Fibroblast of skin of abdomen (primary cell): ENCODE measurements at places on chromosomes 5 and 9.
A peak's percentile ranks its signal among the peaks of the same experiment; 100 is the strongest.

GRCh38 chr5:179820127-179820482 is 600 bp upstream of the SQSTM1 start:
- no peak for DNase-seq

DNA sequence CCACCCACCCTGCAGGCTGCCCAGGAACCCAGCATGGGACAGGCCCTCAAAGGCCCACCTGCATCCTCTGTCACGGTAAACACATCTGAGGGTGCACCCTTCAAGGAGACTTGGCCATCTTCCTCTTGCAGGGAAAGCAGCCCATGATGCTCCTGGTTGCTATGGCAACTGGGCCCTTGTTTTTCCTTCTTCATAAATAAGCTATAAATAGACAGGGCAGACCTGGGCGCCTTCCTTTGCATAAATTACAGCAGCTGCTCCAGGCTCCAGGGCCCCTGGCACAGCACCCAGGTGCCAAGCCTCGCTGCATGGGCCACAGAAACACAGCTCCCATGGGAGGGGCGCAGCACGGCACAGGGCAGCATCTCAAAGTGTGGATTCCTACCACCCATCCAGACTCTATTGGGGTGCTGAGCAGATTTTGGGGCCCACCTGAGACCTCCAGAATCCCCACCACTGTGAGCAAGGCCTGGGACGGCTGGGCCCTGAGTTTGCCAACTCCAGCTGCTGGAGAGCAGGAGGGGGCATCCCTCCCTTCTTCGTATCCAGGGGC is 5.8 kb upstream of the PSMB7 start:
- no peak for DNase-seq

DNA sequence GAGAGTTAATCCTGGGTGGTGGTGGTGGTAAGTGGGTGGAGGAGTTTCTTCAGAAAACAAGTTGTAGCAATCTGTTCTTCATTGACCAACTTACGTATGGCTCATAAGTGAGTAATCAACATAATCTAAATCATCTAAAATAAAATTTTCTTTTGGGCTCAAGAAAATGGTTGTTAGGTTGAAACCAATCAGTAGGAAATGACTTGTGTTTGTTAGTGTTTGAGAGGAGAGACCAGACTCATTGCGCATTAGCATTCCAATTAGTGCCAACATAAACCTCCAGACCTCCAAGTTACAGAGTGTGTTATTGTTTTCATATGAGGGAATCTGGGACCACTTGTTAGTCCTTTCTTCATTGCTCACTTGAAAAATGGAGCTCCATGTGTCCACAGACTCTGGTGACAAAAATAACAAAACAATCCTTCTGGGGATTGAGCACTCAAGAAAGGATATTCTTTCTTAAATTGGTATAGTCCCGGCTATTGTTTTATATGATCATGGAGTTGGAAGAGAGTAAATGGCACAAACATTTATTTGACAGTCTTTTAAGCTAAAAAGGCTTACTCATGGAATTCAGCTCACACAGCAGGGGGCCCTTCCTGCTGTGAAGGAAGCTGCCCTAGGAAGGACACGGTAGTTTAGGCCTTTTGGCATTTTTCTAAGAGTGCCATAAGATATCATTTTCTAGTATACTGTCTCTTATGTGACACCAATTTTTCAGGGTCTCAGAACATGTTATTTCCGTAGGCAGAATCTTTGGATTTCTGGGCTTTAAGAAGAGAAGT is 441.1 kb downstream of the EBF1 start:
- DNase-seq = peak; percentile 43

DNA sequence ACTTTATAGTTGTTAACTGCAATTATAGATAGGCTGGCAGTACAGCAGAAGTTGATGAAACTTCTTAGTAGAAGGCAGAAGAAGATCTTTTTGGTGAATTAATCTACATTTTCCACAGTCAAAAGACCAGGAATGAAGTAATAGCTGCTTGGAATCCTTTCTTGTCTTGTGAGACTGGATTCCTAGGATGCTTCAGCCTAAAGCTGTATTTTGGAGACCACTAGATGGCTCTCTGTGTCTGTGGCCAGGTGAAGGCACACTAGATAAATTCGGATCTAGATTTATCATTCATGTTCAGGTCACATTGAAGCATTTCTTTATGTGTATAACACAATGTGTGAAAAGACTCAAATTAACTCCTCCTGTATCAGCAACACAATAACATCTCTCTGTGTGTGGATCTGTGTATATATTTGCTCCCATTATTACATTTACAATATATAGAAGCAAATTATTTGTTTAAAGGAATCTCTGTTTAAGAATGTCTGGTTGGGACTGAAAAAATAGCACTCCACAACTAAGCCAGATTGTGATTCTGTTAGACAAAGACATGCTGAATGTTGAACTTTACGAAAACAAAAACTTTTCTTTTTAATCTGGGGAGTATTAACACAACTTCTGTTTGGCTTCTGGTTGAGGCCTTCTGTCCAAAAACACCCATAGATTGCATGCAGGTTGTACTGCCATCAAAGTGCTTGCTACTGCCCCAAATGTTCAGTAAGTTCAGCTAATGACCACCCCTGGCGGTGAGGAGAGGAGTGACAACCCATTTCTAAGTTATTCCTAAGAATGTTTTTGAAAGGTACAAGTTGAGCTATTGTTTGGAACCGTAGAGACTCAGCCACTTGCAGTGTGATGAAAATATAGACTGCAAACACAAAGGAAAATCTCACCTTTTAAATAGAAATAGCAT is 10.6 kb downstream of the GRIN3A start:
- peak; percentile 11 for DNase-seq
